ENCODE measurements at places on chromosomes 12 and 14.
A peak's percentile ranks its signal among the peaks of the same experiment; 100 is the strongest.

DNA sequence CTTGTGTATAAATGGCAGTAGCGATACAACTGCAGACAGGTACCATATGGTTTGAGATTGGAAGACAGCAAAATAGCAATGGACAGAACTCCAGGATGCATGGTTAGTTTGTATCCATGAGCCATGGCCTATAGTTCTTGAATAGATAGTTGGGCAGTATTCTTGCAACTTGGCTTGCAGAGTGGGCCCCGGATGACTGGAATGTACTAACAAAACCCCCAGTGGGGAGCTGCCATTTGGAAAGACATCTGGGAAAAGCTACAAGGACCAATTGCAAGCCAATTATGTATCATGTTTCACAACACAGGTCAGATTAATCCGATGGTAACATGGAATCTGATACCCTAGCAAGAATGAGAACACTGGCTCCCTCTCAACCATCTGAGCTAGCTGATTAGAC, 279.6 kb downstream of the RERGL start:
- DNase-seq = no peak

DNA sequence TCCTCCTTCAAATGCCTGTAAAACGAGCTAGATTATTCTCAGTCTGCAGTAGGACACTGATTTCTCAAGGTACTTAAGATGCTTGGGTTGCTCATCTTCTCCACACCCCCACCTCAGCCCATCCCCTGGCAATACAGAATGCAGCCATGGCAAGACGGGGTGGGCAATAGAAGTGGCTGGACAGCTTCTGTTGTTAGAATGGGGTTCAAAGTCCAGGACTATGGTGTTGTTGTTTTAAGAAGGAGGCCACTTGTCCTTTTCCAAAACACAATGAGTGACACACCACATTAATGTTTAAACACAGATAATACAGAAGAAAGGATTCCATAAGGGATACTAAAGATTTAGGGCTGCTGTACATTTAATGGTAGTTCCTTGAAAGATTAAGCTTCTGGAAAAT, 188.9 kb upstream of the BCL2L14 start:
- no peak for DNase-seq

GRCh38 chr14:47442211-47442610, 233.2 kb downstream of the MDGA2 start:
- no peak for DNase-seq

- no peak for DNase-seq
Measured at GRCh38 chr14:29461506-29461905, 466.1 kb downstream of the PRKD1 start.

DNA sequence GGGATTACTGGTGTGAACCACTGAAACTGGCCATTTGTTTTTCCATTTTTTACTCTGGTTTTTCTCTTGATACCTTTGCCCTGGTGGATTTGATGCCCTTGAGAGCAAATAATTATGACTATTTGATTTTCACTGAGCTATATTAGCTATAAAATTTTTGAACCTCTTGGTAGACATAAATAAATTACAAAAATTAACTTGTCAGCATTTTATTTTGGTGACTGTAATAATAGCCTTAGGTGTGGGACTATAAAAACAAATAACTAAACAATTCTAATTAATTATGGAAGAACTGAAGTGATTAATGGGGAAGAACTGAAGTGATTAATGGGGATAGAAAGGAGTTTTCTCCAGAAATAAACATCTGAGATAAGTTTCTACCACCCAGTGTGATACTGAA, 62.7 kb downstream of the CAND1 start:
- DNase-seq = no peak

DNA sequence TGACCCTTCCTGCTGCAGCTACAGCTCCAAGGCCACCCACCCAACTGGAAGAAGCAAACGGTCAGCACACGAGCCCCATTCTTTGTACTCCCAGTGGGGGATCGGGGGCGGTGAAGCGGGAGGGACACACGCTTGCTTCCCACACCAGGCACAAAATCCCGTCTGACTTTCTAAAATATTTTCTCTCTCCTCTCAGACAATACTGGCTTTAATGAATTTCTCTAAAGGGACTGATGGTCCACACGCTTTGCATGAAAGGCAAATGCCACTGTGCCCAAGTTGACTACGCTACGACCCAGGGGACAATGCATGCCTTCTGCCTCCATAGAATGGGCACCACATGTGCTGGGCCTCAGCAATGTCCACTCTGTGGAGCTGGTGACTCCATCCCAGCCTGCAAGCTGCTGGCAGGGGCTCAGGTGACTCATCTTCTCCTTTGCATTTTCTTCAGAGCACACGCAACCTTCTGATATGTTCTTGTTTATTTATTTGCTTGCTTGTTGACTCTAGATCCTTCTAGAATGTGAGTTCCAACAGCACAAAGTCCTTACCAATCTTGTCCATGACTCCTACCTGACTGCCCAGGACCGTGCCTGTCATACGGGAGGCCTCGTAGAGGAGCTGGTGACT, 15.6 kb downstream of the SYNE3 start:
- no peak for DNase-seq

- no peak for DNase-seq
Measured at GRCh38 chr14:35337269-35338255, 45.4 kb downstream of the PSMA6 start.

DNA sequence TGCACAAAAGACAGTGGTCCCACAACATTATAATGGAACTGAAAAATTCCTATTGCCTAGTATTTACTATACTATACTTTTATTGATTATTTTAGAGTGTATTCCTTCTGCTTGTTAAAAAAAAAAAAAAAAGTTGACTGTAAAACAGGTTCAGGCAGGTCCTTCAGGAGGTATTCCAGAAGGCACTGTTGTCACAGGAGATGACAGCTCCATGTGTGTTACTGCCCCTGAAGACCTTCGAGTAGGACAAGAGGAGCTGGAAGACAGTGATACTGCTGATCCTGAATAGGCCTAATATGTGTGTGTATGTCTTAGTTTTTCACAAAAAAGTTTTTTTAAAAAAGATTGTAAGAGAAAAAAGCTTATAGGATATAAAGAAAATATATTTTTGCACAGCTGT, 12.3 kb downstream of the UBE2N start:
- no peak for DNase-seq

GRCh38 chr14:68704736-68705720, 87.8 kb downstream of the ZFP36L1 start:
- DNase-seq = no peak

- DNase-seq = no peak
Measured at GRCh38 chr12:79085106-79085682, 220.6 kb downstream of the SYT1 start.

DNA sequence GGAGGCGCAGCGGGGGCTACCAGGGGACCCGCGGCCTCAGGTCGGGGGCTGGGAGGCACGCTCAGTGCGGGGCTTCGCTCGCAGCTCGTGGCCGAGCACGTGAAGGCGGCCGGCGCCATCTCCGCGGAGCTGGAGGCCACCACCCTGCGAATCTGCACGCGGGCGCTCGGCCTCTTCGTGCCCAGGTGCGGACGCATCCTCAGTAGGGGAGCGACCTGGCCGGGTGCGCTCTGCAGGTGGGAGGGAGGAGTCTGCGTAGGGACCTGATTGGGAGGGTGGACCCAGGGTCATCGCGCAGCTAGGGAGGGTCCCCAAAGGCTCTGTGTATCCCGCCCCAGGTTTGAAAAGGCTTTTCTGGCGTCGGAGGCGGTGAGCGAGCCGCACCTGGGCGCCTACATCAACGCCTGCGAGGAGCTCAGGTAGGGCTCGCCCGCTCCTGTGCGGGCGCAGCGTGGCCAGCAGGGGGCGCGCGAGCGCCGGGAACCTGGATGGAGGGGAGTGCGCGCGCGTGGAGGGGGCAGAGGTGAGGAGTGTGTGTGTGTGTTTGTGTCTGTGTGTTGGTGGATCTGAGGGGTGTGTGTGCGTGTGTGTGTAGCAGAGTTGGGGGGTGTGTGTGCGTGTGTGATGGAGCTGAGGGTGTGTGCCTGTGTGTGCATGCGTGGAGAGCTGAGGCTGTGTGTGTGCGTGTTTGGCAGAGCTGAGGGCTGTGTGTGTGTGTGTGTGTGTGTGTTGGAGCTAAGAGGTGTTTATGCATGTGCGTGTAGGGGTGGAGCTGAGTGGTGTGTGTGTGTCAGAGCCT, 10.3 kb downstream of the EXOC3L4 start:
- DNase-seq = peak; percentile 87
